ENCODE measurements at places on chromosomes 7 and 10.

GRCh38 chr7:44056681-44057080 is 8.7 kb downstream of the PGAM2 start:
- DNase-seq: no peak

GRCh38 chr10:35306852-35307251 is 29.5 kb upstream of the CCNY start:
- DNase-seq: no peak

GRCh38 chr10:93757136-93757535 is 600 bp upstream of the LGI1 start:
- DNase-seq: no peak

DNA sequence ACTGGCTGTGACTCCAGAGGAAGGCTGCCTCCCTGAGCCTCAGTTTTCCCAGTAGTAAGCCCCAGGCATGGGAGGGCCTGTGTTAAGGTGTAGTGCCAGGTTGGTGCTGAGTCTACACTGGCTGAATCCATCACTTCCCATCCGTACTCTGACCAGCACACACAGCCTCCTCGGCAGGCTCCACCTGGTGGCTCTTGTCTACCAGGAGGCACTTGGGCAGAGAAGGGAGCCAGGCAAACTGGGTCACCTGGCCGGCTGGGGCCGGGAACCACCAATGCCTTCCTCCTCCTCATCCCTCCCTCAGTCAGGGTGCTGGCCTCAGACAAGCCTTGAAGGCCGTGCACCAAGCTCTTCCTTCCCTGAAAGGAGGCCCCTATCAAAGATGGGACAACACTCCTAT is 75.7 kb downstream of the CHST15 start:
- DNase-seq: no peak

DNA sequence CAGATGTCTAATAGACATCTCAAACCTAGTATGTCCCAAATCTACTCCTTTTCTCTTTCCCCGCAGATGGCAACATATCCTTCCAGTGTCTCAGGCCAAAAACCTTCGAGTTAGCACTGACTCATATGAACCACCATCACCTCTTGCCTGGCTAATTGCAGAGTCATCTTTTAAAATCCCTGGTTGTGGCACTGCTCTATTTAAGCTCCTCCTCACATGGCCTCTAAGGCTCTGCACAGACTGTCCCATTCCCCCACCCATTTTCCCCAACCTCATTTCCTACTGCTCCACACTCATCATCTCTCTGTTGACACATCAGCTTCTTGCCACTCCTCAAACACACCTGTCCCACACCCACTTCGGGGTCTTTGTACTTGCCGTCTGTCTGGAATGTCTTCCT is 16.8 kb upstream of the HBP1 start:
- DNase-seq: no peak

- no peak for DNase-seq
These were observed 4.3 kb downstream of the HOXA11 start for GRCh38 chr7:27180431-27181420.

- no peak for DNase-seq
These were observed 13.8 kb upstream of the TNRC18 start for GRCh38 chr7:5437348-5437892.

- no peak for DNase-seq
These were observed 92.9 kb upstream of the GNA12 start for GRCh38 chr7:2936891-2937580.

- DNase-seq: no peak
These were observed 63.4 kb upstream of the NAMPT start for GRCh38 chr7:106348231-106348630.

DNA sequence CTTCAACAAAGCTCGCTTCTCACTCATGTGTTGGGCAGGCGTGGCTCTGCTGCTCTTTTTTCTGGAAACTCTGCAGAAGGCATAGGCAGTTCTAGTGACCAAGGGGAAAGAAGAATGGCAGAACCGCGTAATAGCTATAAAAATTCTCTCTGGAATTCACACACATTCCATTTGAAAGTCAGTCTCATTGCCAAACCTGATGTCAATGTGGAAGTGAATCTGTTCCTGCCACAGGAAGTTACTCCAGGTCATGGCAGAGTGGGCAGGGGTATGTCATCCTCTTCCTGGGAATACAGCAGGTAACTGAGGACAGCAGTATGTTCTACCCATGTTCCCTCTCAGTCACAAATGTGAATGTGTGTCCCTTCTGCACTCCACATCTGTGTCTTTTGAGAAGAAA is 8.2 kb upstream of the PAXIP1 start:
- DNase-seq: no peak

GRCh38 chr7:3790803-3791202 is 489.8 kb downstream of the SDK1 start:
- DNase-seq: no peak

GRCh38 chr10:43132867-43133787 is 5.1 kb upstream of the CSGALNACT2 start:
- no peak for DNase-seq

GRCh38 chr7:82472966-82473365 is 29.4 kb upstream of the CACNA2D1 start:
- no peak for DNase-seq

DNA sequence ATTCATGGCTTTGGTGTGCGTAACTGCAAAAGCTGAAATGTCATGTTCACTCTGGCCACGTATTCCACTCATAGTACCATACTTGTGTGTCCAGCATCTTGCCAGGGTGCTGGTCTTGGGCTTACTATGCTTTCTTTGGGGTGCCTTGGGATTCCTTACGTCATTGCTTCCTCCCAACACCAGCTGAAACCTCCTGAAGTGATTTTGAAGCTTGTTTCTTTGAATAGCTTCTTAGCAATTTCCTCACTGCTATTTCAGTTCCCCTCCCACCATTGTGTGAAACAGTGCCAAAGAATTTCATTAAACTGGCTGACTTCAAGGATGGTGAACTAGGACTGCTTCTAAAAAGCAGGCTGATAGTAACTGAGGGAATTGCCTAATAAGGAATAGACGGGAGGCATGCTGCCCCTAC is 36.9 kb downstream of the ENTPD1 start:
- DNase-seq: no peak

Data from CD8-positive, alpha-beta memory T cell (primary cell).